ENCODE measurements at places on chromosomes 5 and 9.

DNA sequence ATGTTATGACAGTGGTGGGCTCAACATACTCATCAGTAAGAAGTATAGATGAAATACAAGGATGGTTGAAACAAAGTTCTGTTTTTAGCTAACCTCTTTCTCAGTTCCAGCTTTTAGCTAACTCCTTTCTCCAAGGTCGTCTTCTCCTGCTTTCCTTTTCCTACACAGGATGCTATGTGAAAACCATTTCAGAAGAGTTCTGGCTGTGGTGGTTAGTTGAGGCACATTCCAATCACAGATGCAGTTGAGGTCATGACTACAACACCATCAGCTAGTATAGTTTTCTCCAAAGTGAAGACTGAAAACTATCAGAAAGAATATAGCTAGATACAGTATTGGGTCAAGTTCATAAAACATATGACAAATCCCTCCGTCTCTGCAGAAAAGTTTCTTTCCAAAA is 477.7 kb upstream of the C9orf72 start:
- no peak for DNase-seq

DNA sequence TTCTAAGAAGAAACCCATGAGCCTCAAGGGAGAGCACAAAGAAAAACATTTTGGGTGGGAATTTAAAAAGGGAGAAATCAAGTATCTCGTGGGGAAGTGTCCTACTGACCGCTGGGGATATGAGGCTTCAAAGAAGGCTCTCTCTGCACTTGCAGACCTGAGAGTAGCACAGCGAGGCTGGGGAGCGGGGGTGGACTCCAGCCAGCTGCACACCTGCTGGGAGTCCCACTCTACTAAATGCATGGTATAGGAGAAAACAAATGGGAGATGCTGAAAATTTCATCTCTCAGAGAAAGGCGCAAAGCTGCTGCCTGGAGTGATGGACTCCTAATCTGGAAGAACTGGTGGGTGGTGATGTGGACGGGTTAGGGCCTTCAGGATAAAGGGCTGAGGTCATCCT is 67.0 kb upstream of the EPB41L4B start:
- DNase-seq: no peak

DNA sequence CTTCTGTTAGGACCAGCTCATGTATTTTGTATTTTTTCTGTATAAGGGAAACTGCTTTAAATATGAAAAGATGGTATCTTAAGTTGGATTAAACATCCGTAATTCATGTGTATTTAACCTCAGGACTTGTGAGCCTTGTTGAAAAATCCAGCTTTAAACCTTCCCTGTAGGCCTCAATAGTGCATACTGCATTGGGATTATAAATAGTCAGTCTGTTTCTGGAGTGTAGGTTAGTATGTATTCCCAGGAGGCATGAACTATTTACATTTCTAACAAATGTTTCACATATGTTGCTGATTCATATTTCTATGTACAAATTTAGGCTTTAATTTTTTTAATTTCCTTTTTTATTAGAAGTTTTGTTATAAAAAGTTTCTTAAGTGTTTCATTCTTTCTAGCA is 137.9 kb upstream of the GRHPR start:
- no peak for DNase-seq

GRCh38 chr5:39200081-39200480 is 19.3 kb downstream of the FYB1 start:
- no peak for DNase-seq

- no peak for DNase-seq
Observed at GRCh38 chr5:10639846-10640368, 76.0 kb downstream of the ANKRD33B start.

- DNase-seq: no peak
Observed at GRCh38 chr5:1279443-1280151, 15.3 kb downstream of the TERT start.

DNA sequence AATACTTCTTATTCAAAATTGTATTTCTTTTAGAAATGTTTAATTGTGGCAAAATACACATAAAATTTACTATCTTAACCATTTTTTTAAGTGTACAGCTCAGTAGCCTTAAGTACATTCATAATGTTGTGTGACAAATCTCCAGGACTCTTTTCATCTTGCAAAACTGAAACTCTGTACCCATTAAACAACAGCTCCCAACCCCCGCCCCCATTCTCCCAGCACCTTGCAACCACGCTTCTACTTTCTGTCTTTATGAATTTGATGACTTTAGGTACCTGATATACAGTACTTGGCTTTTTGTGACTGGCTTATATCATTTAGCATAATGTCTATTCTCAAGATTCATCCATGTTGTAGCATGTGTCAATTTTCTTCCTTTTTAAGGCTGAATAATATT is 2.8 kb upstream of the IL5 start:
- no peak for DNase-seq

DNA sequence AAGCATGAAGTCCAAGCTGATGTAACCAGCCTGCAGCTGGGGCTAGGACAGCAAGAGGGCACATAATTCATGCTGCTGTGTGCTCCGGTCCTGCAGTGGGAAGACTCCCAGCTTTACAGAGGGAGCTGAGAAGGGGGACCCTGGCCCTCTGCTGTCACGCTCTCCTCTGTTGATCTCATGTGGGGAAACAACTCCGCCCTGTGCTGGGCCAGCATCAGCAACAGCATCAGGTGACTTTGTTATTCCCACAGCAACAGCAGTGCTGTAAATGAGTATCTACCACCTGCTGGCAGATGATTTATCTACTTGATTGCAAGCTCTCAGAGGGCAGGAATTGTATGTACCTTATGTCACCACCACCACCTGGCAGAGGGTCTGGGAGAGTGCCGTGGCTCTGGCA is 176.2 kb downstream of the COL23A1 start:
- DNase-seq: no peak

DNA sequence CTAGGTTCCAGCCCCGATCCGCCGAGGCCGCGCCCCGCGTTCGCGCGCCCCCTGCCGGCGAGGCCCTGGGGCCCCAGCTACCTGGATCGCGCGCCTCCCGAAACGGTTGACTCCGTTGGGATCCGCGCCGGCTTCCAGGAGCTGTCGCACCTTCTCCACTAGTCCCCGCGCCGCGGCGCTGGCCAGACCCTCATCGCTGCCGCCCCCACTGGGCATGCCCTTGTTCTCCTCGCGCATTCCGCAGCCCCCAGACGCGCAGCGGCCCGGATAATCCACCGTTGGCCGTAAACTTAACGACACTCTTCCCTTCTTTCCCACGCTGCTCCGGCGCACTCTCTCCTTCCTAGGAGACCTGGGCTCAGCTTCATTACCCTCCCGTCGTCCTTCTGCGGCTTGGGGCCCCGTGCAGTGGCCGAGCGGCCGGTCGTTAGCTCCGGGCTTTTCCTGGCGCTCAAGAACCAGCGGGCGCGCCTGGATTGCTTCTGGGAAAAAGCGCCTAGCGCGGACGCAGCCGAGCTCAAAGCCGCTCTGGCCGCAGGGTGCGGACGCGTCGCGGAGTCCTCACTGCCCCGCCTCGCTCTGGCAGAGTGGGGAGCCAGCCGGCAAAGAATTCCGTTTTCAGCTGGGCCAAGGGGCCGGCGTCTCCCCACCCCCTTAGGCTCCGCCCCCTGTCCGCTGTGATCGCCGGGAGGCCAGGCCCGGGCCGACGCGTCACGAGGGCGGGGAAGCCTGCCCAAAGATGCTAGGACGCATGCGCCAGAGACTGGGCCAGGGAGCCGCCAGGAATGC is at the start of gene CDKN2B:
TSS of gene CDKN2B (minus strand) at position 589 of the 789 bp plus-strand sequence. CDS start at position 237, 352 bp downstream.
- DNase-seq: peak; percentile 72

DNA sequence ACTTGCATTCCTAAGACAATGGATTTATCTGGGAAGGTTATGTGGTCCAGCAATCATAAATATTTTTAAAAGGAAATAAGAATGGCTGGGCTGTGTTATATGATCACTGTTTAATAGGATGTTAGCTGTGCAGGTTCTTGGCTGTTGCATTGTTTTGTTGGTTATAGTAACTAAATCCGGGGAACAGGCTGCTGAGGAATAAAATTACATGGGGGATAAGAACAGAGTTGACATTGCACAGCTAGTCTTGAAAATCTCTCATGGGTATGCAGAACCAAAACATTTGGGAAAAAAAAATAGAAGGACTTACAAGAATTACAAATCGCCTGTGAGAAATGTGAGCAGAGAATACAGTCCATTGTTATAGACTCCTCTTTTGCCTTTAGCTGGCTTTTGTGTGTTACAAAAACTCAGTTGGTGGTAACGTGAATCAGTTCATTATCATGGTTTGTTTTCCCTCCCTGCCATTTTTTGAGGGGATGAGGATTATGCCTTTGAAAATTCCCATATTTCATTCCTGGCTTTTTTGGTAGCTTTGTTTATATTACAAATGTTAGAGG is 375.3 kb upstream of the DAB2 start:
- no peak for DNase-seq

DNA sequence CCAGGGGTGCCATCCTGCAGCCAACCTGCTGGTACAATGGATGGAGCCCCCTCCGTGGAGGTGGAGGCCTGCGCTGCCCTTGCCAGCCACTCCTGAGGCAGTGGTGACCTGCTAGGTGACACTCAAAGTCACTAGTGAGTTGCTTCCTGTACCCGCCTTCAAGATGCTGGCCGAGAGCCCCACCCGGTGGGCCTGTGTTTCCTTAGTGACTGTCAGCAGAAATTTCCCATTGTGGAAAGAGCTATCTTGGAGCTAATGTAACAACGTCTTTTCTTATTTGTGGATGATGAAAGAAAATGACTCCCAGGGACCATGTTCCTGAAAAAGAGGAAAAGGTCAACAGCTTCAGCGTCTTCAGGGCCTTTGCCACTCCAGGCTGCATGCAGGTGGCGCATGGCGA is 117.0 kb upstream of the BOD1 start:
- DNase-seq: no peak

- DNase-seq: no peak
Observed at GRCh38 chr5:85893996-85894395, 723.7 kb upstream of the COX7C start.

DNA sequence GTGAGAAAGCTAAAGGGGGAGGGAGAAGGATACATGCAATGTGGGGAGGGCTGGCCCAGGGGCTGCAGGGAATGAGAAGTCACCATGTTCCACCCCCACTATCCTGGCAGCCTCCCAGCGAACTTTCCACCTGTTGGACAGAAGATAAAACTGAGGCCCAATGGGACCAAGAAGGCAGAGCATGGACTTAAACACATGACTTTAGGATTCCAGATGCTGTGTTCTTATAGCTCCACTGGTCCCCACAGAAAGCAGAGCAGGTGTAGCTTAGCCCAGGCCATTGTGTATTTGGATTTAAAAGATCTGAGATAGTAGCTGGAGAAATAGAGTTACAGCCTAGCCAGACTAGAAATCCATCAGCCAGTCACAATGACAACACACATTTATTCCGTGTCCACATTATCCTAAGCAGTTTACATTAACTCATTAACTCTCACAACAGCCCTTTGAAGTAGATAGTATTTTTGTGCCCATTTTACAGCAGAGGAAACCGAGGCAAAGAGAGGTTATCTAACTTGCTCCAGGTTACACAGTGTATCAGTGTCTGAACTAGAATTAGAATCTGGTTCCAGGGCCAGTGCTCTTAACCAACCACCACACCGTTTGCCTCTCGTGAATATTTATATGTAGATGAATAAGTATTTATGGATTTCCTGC is 121.0 kb downstream of the RGS3 start:
- no peak for DNase-seq

DNA sequence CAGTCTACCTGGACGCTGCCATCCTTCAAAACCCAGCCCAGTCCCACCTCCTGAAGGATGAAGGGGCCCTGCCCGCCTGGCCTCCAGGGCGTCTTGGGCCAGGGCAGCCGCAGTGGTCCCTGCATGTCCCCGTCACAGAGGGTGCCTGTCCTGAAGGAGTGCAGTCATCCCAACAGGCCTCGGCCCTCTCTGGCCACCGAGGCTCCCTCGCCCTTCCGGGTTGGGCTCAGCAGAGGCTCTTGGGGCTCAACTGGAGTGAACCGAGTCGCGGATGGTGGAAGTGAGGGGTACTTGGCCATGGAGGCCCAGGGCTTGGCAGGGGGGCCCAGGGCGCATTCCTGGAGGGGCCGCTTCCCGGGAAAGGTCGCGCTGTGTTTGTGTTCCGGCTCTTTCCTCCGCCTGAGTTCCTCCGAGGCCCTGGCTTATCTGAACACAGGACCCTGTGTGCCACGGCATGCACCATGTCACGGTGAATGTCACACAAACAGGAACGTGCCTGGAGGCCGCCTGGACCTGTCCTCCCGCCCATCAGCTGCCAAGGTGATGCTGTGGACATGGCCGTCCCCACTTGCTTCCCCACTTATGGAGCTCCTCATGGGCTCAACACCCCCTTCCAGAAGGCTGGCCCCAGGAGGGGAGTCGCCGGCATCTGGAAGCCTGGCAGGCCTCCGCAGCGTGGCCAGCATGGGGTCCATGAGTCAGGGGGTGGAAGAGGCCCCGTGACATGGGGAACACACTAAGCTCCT is 25.7 kb upstream of the OBP2B start:
- DNase-seq: no peak

GRCh38 chr5:124161266-124161665 is 585.2 kb downstream of the ZNF608 start:
- DNase-seq: no peak

DNA sequence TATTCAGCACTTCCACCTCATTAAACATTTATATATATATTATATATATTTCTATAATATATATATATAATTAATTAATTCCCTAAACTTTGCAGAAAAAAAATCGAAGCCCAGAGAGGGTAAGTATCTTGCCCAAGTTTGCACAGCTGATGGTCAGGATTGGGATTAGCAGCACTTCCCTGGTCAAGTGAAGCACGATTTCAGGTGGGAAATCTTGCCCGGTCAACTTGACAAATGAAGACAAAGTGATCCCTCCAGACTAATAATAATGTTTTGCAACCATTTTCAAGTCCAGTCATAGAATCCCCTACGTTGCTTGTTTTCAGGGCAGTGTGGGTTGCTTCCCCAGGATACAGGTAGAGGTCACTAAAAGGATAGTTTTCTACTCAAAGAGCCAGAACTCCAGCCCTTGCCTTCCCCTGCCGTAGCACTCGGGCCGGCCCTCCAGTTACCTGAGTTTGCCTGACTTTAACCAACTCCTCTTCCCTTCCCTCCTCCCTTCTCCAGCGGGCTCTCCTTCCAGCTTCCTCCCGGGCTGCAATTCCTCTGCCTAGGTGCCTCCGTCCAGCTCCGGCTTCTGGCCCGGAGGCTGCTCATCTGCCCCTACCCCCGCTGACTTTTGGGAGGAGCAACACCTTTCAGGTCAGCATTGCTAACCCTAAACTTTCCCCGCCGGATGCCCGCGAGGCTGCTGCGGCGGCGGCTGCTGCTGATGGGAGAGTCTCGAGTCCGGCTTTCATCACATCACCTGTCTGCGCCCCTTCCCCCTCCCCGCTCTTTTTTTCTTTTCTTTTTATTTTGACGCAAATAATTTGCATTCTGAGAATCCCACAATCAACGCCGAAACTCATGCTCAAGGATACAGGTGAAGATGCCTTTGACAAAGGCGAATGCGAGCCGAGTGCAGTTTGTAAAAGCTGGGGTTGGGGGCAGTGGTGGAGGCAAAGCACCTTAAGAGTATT is 930 bp downstream of the PRLR start:
- DNase-seq: no peak
